ENCODE measurements at places on chromosomes 3 and 15.

DNA sequence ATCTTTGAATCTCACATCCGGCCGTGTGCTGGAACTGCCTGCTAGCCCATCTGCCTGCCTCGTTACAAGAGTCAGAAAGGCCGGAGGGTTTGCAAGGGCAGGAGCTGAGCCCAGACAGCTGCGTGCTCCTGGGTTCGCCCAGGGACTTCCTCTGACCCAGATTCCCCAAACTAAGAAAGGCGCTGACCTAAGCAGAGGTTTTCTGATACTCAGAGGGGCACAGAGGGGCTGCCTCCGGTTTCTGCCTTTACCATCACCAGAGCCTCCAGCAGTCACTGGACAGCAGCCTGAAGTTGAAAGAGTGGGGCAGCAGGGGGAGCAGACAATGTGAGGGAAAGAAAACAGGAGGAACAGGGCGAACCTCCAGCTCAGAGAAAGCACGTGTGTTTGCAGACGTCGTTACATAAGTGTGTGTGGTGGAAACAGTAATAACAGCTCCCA, 33.4 kb upstream of the RAD18 start:
- no peak for DNase-seq

DNA sequence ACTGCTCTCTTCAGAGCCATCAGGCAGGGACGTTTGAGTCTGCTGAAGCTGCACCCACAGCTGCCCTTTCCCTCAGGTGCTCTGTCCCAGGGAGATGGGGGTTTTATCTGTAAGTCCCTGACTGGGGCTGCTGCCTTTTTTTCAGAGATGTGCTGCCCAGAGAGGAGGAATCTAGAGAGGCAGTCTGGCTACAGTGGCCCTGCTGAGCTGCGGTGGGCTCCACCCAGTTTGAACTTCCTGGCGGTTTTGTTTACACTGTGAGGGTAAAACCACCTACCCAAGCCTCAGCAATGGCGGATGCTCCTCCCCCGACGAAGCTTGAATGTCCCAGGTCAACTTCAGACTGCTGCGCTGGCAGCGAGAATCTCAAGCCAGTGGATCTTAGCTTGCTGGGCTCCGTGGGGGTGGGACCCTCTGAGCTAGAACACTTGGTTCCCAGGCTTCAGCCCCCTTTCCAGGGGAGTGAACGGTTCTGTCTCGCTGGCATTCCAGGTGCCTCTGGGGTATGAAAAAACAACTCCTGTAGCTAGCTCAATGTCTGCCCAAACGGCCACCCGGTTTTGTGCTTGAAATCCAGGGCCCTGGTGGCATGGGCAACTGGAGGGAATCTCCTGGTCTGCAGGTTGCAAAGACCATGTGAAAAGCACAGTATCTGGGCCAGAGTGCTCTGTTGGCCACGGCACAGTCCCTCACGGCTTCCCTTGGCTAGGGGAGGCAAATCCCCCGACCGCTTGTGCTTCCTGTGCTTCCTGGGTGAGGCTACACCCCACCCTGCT, 21.1 kb upstream of the ST6GAL1 start:
- DNase-seq, result peak; percentile 87

GRCh38 chr15:53129121-53129904, 339.2 kb upstream of the ONECUT1 start:
- DNase-seq, result no peak

DNA sequence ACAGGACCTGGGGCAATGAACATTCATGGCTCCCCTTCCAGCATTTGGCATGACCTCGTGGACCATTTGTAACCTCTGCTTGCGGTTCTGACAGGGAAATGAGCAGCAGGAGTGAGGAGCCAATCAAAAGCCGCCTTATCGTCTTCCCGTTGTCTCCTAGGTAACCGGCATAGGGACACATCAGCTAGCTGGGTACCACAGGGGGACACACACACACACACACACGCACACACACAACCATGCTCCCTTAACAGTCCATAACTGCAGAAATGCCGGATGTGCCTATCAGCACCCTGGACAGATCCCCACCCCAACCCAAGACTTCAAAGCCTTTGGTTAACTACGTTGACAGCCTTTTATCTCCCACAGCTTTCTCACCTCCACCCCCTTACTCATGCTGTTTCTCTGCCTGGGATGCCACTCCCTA, 53.4 kb upstream of the CCDC174 start:
- peak; percentile 55 for DNase-seq

DNA sequence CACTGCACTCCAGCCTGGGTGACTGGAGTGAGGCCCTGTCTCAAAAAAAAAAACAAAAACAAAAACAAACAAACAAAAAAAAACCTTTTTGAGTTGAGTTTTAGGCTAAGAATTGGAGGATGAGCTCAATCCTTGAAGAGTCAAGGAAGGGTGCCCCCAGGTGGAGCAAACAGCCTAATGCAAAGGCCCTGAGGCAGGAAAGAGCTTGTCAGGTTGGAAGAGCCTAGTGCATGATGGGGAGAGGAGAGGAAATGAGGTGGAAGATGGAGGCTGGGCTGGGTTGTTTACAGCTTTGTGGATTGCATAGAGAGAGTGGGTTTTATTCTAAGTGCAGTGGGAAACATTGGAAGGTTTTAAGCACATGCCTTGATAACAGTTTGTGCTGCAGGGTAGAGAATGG, 2.1 kb upstream of the SNX22 start:
- no peak for DNase-seq

GRCh38 chr3:147649475-147649874, 240.3 kb downstream of the ZIC1 start:
- DNase-seq, result no peak

DNA sequence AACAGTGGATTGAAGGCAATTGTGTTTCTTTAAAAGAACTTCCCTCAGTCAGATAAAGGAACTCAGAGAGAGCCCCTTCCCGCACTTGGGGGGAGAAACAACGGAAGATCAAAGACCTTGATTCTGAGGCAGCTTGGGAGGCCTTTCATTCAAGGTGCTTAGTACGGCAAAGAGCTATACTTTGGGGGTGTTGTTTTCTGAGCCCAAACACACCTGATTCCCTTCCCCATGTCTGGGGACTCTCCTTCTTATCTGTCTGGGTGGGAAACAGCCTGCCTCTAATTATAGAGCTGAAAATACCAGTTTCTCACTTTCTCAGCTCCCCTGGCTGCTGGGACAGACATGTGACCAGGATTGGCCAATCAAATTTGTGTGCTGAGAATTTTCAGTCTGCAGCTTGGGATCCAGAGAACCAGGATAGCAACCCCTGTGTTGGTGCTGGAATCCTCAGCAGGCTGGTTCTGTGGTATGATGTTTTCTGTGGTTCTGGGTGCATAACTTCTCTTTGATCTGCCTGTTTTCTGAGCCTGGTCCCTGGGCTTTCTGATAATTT, 19.4 kb upstream of the IQCF6 start:
- peak; percentile 27 for DNase-seq

DNA sequence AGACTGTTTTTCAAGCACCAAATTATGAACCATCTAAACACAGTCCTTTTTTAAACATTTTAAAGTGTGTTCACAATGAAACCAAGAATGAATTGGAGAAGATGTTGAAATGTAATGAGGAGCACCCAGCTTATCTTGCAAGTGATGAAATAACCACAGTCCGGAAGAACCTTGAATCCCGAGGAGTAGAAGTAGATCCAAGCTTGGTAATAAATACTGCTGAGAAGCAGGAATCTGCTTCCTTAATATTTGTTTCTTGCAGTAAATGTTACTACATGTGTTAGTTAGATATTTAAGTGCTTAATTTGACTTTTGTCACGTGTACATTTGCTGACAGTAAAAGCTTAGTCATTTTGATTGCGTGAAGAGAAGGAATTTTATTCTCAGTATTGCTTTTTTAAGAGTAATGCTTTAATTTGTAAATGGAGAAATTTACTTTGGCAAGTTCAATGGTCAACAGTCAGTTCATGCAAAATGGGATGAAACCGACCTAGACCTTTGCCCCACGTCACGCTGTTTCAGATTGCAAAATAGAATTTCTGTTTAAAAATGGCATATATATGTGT, 69.8 kb downstream of the OPA1 start:
- no peak for DNase-seq

DNA sequence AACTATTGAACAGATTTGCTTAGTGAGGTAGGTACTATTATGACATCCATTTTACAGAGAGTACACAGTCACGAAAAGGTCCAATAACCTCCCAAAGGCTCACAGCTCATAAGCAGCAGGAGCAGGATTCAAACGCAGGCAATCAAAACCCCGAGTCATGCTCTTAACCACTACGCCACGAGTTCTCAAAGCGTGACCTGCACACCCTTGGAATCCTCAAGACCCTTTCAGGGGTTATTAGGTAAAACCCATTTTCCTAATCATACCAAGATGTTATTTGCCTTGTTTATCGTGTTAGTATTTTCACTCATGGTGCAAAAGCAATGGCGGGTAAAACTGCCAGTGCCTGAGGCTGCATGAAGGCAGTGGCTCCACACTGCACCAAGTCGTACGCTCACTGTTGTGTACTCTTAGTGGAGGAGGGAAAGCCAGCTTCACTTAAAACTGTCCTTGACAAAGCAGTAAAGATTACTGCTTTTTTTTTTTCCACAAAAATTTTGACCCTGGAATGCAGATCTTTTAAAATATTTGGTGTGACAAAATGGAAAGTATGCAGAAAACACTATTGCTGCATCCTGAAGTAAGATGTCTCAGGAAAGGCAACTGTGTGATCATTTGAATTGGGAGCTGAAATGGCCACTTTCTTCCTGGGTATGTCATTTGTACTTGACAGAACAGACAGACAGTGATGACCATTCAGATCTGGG, 96.1 kb downstream of the IGF2BP2 start:
- DNase-seq, result no peak

DNA sequence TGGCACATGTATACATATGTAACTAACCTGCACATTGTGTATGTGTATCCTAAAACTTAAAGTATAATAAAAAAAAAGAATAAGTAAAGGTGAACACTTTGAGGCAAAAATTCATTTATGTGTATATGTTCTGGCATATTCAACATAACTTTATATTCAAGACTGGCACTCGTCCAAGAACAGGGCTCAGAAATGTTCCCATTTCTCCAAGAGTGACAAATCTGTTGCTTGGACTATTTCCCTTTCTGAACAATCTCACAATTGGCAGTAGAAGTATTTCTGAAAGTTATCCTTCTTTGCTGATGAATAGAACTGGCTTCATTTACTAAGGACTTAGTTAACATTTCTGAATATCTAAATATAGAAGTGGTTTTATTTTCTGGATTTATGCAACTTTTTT, 212.8 kb downstream of the ADAMTSL3 start:
- no peak for DNase-seq

GRCh38 chr3:4752201-4753072, 226.8 kb upstream of the BHLHE40 start:
- no peak for DNase-seq

GRCh38 chr3:42025370-42026138, 63.7 kb upstream of the ULK4 start:
- DNase-seq, result peak; percentile 48

DNA sequence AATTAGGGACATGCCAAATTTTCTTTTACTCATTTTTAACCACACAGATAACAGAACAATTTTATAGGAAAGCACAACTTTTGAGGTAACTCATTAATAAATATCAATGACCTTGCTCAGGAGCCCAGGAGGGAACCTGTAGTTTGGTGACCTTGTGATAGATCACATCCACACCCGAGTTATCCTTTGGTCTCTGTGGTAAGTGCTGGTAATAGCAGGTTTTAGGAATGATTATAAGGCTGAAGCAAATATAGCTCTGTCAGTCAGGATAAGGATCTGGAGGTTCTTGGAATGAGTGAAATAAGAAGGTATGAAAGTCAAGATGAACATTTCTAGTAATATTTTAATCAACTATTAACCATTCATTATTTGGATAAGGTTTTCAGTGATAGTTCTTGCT, 46.5 kb downstream of the EPHA6 start:
- DNase-seq, result no peak

GRCh38 chr15:97545799-97546198, 414.7 kb upstream of the ARRDC4 start:
- no peak for DNase-seq

GRCh38 chr15:32096916-32097617, 66.8 kb downstream of the CHRNA7 start:
- no peak for DNase-seq
